ENCODE measurements at places on chromosomes 13 and 19. TPM values are rescaled to one million over a fixed set of nuclear protein-coding genes. Genes with fewer than 3 reads are reported as not detected.

DNA sequence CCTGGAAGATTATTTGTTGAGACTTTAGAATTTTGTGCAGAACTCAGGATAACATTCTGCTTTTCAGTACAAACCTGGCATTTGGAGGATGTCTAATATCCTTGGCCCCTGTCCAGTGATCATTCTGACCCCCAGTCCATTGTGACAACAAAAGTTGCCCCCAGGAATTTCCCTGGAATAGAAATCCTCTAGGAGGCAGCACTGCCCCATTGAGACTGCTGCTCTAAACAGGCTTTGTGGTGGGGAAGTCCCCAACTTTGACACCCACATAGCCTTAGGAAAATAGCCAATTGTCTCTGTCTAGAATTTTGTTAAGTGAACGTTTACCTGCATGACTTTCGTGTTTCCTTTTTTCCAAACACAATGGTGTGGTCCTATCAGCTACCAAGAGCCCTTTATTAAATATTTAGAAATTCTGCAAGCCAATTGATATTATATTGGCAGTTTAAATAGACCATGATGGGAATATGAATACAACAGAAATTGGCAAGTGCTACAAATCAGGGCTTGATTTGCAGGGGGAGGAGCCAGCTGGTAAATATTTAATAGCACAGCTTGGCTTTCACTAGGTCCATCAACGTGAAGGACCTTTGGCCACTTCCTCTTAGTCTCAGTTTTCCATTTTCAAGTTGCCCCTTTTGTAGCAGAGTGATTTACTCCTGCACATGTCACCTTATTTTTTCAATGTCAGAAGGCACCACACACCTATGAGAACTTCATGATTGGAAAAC lies 451.7 kb downstream of the EFNB2 start:
- peak; percentile 67 for DNase-seq

DNA sequence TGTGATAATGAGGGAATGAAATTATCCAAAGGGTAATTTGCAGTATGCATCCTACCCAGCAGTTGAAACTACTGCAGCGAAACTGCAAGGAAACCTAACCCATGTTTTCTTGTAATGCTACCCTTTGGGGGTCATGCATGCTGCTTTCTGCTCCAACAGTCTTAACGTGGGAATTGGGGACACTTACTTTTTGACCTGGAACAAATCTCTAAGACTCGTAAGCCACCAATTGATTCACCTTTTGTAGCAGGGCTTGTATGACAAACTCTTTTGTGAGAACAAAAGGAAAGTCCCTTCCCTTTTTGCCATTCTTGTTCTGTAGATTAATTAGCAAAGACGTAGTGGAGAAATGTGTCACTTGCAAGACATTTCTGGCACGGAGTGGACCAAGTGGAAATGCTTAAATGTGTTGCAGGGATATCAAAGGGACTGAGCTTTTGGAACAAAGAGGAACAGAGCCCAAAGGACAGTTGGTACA lies 27.4 kb downstream of the LRCH1 start:
- DNase-seq = no peak

- peak; percentile 88 for DNase-seq
These were observed 193.6 kb downstream of the COL4A1 start for GRCh38 chr13:110113284-110113764.

The SERP2 gene
- total RNA-seq = 2.0 TPM

The PSG6 gene
- total RNA-seq = not detected

The FBN3 gene
- not detected for total RNA-seq

GRCh38 chr13:114067886-114068651 lies 64.4 kb downstream of the RASA3 start:
- DNase-seq = no peak

DNA sequence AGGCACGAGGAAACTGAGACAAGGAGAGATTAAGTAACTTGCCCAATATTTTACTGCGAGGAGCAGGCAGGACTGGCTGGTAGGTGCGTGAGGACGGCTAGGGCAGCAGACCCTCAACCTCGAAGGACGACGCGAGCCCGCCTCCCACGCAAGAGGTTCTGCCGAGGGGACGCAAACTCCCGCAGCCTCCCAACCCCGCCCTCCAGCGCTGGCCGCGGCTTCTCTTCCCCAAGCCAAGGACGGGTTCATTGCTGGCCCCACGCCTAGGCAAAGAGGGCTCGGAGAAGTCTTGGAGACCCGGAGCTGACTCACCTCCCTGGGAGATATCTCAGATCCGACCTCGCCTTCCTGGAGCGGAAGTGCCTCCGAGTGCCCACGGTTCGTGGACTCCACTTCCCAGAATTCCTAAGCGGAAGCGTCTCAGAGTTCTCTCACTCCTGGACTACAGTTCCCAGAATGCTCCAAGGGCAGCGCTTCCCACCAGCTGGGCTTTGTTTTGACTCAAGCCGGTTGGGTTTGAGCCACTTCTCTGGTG lies at the start of gene ZNF235:
ZNF235 (minus strand) TSS at position 367 of the 535 bp plus-strand sequence. CDS start 1,621 bp downstream, outside the sequence.
- peak; percentile 99 for DNase-seq

All from myocyte (in vitro differentiated cells).